ENCODE measurements at places on chromosomes 12 and 14.

DNA sequence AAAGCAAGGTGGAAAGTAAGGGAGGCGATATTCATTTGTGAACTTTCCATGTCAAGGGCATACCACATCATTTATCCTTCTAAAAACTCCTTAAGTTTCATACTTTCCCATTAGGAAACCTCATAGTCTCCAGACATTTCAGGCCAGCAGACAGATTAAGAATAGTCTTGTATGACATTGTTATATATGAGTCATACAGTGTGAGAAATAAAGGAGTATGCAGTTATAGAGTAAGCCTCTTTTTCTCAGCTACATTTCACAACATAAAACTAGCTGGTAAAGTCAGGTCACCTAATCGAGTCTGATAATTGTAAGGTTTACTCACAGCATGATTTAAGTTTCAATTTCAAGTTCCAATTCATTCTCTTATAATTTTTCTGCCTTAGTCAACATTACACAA lies 164.3 kb downstream of the GRIP1 start:
- no peak for DNase-seq

GRCh38 chr14:92277031-92277430 lies 45.9 kb upstream of the SLC24A4 start:
- DNase-seq = no peak

DNA sequence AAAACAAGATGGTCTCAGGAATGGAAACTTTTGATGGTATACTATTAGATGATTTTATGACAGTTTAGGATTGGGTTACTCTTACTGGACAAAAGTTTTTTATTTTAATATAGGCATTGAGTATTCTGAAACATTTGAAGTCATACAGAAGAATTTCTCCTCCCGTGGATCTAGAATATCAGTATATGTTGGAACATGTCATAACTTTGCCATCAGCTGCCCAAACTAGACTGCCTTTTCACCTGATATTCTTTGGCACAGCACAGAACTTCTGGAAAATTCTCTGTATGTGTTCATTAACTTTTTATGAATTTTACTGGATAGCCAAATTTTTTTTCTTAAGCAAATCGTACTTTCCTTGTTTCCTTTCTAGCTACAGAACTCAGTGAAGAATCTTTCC lies 75.4 kb downstream of the KNTC1 start:
- DNase-seq = no peak

DNA sequence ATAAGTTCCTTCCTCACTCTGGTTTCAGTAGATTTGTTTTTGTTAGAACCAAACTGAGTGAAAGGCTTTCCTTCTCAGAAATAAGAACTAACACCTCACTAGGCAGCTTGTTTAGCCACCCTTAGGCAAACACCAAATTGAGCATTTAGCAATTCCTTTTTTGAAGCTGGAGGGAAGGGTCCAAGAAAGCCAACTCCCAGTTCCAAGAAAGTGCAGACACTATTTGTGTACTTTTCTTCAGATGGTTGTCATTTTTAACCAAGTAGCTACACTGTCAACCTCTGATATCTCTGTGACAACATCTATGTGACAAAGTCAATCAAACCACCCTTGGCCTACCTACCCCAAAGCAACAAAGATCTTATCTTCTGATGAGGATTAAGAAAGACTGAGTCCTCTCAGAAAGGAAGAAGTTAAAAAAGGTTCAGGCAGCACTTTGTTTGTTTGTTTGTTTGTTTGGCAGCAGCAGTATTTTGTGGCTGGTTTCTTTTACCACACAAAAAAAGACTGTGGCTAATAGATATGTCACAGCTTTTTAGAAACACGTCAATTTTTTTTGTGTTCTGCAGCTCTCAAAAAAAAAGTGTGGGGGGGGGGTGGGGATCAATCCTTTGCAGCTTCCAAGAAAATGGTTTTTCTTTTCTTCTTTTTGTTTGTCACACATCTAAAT lies 203.8 kb downstream of the CRADD start:
- DNase-seq = no peak

GRCh38 chr12:128137140-128137539 lies 129.8 kb upstream of the TMEM132C start:
- no peak for DNase-seq

DNA sequence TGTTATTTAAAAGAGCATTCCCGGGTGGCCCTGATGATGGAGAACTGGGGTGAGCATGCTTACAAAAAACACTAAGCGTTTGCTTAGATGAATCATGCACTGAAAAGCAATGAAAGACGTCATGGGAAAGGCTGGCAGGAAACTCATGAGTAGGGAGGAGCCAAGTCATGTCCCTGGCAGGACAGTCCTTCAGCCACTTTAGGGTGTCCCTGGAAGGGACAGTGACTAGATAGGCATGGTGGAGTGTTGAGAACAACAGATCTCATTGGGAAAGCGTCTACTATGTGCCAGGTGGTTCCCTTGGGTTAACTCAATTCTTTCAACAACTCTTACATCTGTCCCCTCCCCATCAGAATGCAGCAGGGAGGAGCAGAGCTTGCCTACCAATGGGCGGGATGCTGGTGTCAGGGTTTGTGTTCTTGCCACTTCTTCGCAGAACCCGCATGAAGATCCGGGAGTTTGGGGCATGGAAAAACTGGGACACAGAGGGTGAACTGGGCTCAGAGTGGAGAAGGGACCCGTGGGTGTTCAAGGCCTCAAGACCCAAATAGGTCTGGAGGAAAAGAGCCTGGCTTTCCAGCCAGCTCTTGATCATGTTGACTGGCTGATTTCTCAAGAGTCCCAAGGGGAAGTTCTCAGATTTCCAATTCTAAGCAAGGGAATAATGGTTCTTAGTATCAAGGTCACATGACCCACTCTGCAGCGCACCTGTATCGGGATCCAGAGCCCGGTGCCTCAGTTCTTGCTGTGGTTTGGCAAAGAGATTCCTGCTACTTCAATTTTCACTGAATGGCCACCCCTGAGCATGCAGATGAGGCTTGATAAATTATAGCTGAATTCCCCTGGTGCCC lies 653.9 kb upstream of the TBX3 start:
- no peak for DNase-seq

DNA sequence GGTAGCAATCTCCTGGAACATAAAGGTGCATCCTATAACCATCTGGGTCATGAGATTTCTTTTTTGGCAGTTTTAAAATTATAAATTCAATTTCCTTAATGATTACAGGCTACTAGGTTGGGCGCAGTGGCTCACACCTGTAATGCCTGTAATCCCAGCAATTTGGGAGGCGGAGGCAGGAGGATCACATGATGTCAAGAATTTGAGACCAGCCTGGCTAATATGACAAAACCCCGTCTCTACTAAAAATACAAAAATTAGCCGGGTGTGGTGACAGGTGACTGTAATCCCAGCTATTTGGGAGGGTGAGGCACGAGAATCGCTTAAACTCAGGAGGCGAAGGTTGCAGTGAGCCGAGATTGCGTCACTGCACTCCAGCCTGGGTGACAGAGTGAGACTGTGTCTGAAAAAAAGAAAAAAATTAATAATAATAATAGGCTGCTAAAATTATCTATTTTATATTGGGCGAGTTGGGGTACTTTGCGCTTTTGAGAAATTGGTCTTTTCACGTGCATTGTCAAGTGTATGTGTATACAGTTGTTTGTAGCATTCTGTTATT lies 17.2 kb upstream of the ARF6 start:
- DNase-seq = no peak

DNA sequence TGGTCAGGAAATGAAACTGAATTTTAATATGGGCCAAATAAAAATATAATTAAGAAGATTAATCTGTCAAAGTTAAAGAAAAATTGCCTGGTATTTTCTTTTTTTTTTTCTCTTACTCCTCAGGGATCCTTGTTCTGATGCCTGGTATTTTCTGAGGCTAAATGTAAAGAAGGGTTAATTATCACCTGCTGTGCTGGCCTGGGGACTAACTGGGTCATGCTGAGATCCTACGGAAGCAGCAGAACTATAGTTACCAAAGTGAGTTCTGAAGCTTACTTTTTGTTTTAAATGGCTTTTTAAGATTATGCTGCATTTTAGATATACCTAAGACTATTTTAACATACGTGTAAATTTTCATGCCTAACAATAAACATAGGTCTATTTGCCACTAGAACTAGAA lies 23.3 kb downstream of the ZC2HC1C start:
- DNase-seq = no peak

- DNase-seq = no peak
These were observed 160.0 kb downstream of the FBXL14 start for GRCh38 chr12:1434296-1434955.

DNA sequence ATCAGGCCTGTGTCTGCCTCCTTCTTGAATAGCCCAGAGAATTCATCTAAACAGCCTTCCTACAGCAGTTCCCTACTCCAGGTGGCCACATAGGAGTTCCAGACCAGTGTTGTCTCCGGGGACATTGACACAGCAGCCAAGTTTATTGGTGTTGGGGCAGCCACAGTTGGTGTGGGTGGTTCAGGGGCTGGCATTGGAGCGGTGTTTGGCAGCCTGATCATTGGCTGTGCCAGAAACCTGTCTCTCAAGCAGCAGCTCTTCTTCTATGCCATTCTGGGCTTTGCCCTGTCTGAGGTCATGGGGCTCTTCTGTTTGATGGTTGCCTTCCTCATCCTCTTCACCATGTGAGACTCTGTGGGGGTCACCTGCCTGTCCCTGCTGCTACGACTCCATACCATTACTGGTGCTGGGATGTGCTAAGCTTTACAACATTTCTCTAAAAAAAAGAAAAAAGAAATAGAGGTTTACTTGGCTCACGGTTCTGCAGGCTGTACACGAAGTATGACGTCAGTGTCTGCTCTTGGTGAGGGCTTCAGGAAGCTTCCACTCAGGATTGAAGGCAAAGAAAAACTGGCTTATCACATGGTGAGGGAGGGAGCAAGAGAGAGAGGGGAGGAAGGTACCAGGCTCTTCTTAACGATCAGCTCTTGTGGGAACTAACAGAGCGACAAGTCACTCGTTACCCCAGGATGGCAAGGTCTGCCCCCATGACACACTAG lies 57.5 kb downstream of the CHST11 start:
- DNase-seq = no peak

GRCh38 chr12:40614923-40615322 lies 77.3 kb upstream of the CNTN1 start:
- DNase-seq = no peak

DNA sequence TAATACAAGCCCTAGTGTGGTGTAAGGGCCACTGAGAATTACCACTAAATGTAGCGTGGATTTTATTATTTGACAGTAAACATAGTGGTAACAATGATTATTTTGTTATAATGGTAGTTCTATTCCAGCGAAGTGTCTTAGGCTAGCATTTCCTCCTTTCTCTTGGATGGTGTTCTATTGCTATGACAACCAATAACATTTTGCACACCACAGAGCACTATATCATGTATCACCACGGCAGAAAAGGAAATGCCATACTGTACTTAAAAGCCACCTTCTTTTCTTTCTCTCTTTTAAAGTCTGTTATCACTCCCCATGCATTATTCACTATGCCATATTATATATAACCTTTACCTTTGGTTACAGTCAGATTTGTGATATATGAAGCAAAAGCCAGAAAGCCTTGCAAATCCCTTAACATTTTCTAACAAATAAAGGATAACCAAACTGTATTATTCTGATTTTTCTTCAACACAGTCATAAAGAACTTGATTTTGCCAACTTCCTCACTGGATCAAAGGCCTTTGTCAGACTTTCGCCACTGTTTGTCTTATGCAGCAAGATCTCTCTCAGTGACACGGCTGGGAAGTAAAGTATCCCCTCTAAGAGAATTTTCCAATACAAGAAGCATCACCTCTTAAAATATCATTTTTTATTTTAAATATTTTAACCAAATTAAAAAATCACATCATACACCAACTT lies 195.8 kb downstream of the FOXN3 start:
- no peak for DNase-seq

DNA sequence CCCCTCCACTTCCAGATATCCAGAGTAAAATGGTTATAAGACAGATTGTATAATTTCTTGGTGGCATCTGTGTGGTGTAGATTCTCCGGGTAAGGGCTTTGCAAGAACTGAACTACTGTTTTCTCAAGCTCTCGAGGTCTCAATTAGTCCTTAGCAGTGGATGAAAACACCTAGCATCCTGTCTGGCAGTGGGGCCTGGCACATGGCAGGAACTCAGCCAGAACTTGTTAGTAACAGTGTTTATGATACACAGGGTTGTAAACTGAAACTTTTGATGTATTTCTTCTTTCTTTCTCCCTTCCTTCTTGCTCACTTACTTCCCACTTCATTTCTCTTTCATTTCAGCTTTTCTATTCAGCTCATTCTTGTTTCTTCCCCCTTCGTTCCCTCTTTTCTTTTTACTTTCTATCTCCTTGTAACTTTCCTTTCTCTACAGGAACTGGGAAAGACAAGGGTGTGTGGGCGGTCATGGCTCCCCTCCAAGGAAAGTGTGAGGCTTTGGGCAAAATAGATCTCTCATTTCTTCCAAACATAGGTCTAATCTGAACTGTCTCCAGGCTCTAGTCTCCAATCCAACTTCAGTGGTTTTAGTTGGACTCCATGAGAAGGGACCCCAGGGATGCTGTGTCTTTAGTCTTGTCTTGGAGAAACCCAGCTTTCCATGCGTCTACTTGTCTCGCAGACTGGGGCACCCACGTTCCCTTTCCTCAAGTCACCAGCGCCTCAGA lies 159.7 kb downstream of the PAH start:
- DNase-seq = no peak

DNA sequence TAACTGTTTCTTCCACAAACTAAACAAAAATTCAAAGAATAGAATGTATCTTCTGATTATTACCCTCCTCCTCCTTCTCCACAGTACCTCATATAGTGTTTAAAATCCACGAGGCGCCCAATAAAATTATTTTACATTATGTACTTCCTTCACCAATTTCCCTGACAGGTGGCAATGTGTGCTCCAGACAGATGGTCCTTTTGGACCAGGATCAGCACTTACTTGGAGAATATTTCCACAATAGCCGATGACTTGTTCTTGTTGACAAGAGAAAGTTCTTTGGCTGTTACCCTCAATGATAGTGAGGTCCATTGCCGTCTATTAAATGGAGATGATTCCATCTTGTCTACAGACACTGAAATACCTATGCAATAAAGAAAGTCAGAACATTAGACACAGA lies 34.9 kb downstream of the LIMA1 start:
- no peak for DNase-seq

GRCh38 chr14:34722723-34723545 lies 8.5 kb upstream of the CFL2 start:
- DNase-seq = peak; percentile 28

- DNase-seq = no peak
These were observed 119.1 kb downstream of the TTC7B start for GRCh38 chr14:90697132-90697531.

DNA sequence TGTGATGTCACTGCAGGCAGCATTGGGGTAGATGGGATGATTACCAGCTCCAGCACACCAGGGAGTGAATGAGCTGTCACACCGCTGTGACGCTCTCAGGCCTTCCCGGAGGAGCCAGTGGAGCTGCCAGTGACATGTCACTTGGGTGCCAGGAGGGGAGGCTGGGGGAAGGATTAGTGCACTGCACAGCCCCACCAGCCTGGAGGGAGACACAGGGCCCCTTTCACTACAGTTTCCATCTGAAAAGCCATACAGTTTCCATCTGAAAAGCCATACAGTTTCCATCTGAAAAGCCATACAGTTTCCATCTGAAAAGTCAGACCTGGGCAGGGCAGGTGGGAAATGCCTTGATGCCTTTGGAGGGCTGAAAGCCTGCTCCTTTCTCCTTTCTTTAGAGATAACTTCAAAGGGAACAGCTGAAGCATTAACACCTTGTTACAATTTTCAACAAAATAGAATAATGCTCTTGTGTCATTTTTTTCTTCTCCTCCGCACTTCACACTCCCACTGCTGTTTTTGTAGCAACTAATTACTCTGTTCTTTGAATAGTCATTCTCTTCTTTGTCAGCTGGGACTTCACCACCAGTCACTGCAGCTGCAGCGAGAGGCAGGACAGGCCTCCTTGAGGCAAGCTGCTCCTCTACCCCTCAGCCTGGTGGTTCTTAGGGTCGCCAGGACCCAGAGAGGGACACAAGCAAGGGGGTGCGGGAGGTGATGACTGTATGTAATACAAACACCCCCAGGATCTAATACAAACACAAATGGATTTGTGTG lies 256.9 kb upstream of the RGS6 start:
- no peak for DNase-seq
